ENCODE measurements at places on chromosomes 5 and 9. TPM values are rescaled to one million over a fixed set of nuclear protein-coding genes. Genes with fewer than 3 reads are reported as not detected.

The ADAMTS12 gene
- total RNA-seq, result 1.2 TPM

The RLN1 gene
- total RNA-seq, result not detected

The OR1Q1 gene
- not detected for total RNA-seq

The SPINK7 gene
- not detected for total RNA-seq

The DDX4 gene
- 0.82 TPM for total RNA-seq

The SLC22A4 gene
- total RNA-seq, result 1.6 TPM

The NEUROG1 gene
- 0.41 TPM for total RNA-seq

The CCL27 gene
- 0.41 TPM for total RNA-seq

The TOR4A gene
- 0.41 TPM for total RNA-seq

The CEL gene
- total RNA-seq, result 0.41 TPM

DNA sequence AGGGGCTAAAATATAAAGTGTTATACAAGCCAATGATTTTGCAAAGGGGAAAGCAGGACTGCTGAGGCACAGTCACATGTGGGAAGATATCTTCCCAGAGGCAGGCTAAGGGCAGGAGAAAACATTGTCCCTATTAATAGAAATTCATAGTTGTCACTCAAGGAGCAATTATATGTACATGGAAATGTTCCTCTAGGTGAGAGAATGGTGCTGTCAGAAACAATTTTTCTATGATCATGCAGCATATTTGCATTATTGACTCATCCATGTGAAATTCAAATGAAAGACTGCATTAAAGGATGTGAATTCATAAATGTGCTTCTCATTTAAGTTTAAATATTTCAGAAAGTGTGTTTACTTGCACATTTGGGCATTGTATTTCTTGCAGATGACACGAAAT, 775.9 kb upstream of the CDH9 start:
- DNase-seq, result no peak

GRCh38 chr5:17966640-17967402, 332.6 kb downstream of the TAF11L14 start:
- DNase-seq, result no peak

DNA sequence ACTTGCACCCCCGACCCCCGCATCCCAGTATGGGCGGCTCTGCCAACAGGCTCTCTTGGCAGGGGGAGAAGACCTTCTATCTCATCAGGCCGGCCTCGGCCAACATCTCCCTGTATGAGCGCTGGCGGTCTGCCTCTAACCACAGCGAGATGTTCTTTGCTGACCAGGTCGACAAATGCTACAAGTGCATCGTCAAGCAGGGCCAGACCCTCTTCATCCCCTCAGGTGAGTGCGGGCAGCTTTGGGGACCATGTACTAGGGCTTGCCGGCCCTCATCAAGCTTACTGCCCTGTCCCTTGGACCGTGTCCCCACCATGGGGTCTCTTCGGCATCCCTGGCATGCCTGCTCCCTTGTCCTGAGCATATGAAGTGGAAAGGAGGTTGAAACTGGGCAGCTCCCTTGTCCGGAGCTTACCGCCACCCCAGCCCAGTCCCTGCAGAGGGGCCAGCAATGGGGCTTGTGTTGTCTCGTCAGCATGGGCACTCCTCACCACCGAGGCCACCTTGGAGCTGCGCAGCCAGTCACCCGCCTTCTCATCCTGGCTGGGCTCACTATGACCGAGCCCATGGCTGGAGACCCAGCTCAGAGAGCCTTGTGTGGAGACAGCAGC, 78.1 kb downstream of the PHF2 start:
- DNase-seq, result no peak

GRCh38 chr9:94818178-94818541, 91.7 kb downstream of the AOPEP start:
- DNase-seq, result no peak

DNA sequence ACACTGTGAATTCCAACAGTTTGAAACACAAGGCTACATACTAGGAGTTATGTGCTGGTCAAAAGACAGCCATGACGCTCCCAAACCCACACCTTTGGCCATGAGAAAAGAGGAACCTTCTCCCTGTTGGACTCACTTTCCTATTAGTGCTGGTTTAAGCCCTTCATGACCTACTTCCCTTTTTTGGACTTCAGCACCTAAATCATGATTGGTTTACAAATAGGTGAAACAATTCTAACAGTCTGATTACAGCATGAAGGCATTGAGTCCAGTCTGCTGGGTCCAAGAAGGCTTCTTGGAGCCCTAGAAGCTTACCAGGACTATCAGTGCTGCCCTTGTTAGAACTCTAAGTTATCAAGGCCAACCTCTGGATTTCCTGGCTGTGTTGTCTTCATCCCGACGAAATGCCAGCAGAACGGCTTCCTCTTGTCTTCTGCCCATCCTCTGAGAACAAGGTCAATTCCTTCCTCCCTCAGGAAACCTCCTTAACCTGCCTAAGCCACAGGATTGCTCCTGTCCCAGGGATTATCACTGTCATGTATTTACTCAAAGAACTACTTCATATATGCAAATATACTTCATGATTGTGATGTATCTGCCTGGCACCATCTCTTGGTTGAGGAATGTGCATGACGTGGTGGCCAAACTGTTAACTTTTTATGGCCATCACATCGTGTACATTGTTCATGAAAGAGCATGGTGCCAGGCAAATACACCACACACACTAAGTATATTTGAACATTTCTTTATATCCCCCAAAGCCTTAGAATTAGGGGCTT, 83.6 kb downstream of the ANKH start:
- no peak for DNase-seq

All from frontal cortex (tissue), 4 donors.